Stomach (tissue), 19 donors: ENCODE measurements at places on chromosomes 16 and 17. TPM values are rescaled to one million over a fixed set of nuclear protein-coding genes. Genes with fewer than 3 reads are reported as not detected.
A peak's percentile ranks its signal among the peaks of the same experiment; 100 is the strongest.

GRCh38 chr17:15965528-15965927, 20.6 kb downstream of the ADORA2B start:
- no peak for DNase-seq

GRCh38 chr16:74623214-74623838, 16.4 kb upstream of the GLG1 start:
- peak; percentile 7 for DNase-seq

GRCh38 chr17:17609121-17609520, 17.6 kb upstream of the PEMT start:
- DNase-seq: no peak

- DNase-seq: no peak
These were observed 37.7 kb upstream of the MEOX1 start for GRCh38 chr17:43699438-43699756.

DNA sequence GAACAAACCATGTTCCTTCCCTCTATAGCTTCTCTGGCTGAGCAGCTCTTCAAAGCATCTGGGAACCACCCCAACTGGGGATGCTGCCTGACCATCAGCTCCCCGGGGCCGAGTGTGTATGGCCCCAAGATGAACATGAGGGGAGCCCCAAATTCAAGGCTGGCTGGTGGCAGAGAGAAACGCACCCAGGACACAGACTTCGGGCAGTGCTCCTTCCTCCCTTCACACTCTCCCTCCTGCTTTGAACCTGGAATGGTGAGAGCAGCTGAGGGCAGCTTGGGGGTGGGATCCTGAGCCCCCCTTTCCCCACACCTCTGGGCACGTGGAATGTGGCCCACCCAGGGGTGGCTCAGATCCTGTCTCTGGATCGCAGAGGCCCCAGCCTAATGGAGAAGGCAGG, 17.2 kb downstream of the TLE7 start:
- DNase-seq: no peak

GRCh38 chr17:45092911-45093430, 31.9 kb downstream of the NMT1 start:
- peak; percentile 84 for DNase-seq

DNA sequence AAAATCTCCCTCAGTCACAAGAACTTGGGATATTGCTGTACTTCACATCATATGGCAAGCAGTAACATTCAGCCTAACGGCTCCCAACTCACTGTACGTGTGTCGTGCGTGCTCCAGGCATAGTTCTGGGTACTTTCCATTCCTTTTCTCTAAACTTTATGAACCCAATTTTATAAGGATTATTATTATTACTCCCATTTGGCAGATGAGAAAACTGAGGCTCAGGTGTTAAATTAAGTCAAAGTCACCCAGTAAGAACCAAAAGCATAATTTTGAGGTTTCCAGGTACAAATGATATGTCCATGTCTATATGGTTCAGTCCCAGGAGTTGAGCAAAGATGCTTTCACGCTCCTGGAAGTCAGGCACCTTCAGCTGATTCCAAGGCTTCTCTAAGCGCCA, 4.8 kb upstream of the C1QBP start:
- no peak for DNase-seq

GRCh38 chr16:20868890-20869289, 31.3 kb downstream of the DCUN1D3 start:
- peak; percentile 83 for DNase-seq

DNA sequence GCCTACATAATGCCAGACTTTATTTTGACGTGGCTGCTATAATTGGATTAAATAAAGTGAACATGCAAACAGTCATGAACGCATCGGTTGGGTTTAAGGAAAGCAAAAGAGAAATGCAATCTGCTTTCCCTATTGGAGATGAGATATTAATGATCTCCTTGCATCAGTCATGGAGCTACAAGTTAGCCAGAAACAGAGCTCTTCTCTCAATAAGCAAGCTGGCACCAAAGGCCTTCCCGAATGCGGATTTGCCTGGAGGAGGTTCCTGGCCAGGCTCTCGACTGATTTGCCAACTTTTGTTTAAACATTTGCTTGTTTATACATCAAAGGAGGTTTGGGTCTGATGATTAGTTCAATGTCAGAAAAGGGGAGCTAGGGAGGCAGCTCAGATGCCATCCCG, 318.4 kb downstream of the XYLT1 start:
- no peak for DNase-seq

The C16orf74 gene
- 24.9 TPM for total RNA-seq

The TPPP3 gene
- 10.6 TPM for total RNA-seq
